Colonic mucosa (tissue), 4 donors: ENCODE measurements at places on chromosomes 2 and 18. TPM values are rescaled to one million over a fixed set of nuclear protein-coding genes. Genes with fewer than 3 reads are reported as not detected.

The SCYGR4 gene
- total RNA-seq, result not detected

The MYO7B gene
- 159 TPM for total RNA-seq

The CKAP2L gene
- total RNA-seq, result 13.5 TPM

The TEX44 gene
- total RNA-seq, result not detected

The UGT1A6 gene
- 4.4 TPM for total RNA-seq

The EMILIN2 gene
- total RNA-seq, result 17.0 TPM

The MAB21L4 gene
- 22.2 TPM for total RNA-seq

The PSMA8 gene
- total RNA-seq, result not detected

The RND3 gene
- total RNA-seq, result 57.1 TPM

The ZNF407 gene
- 13.1 TPM for total RNA-seq

The SLC5A7 gene
- 0.42 TPM for total RNA-seq

The CHST9 gene
- total RNA-seq, result 0.32 TPM

The MPV17 gene
- total RNA-seq, result 58.3 TPM

The NLRC4 gene
- 0.22 TPM for total RNA-seq

The PLA2R1 gene
- 3.2 TPM for total RNA-seq

The IL18RAP gene
- total RNA-seq, result 0.42 TPM

The APLF gene
- total RNA-seq, result 0.96 TPM

The ANKRD29 gene
- 1.0 TPM for total RNA-seq

The ZNF513 gene
- 24.5 TPM for total RNA-seq

The CPO gene
- not detected for total RNA-seq

The ZBTB7C gene
- total RNA-seq, result 25.1 TPM

The CRACDL gene
- total RNA-seq, result 22.3 TPM

The CNTNAP5 gene
- total RNA-seq, result 0.35 TPM

The RGPD6 gene
- 25.5 TPM for total RNA-seq

The SNTG2 gene
- total RNA-seq, result 0.72 TPM

The EGR4 gene
- total RNA-seq, result not detected

The IL1R2 gene
- total RNA-seq, result 50.1 TPM

The SDC1 gene
- 213 TPM for total RNA-seq

The ARHGAP15 gene
- 1.6 TPM for total RNA-seq

The IL1RL1 gene
- 1.2 TPM for total RNA-seq

The ZNF804A gene
- 0.13 TPM for total RNA-seq

The NOP58 gene
- total RNA-seq, result 62.7 TPM
